ENCODE measurements at places on chromosomes 6 and 20.
A peak's percentile ranks its signal among the peaks of the same experiment; 100 is the strongest.

GRCh38 chr6:111757342-111757741, 115.9 kb downstream of the FYN start:
- no peak for DNase-seq

GRCh38 chr20:19624221-19624965, 133.7 kb upstream of the RIN2 start:
- no peak for DNase-seq

- DNase-seq = no peak
These were observed 88.9 kb upstream of the OGFRL1 start for GRCh38 chr6:71199736-71200135.

- DNase-seq = no peak
These were observed 7.4 kb downstream of the HLA-F start for GRCh38 chr6:29730575-29731126.

DNA sequence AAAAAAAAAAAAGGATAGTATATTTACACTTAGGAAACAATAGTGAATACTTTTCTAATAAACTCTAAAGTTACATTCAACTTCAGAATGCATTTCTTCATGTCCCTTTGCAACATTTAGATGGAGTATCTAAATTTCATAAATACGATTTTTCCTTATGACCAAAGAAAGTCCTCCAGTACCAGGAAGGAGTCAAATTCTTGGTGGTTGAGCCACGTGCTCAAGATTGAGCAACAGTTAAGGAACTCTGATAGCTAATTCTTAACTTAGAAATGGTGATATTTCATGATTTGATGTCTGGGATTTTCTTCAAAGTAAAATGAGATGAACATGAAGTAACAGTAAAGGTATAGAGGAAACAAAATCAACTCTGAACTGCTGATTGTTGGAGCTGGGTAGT, 92.7 kb downstream of the SASH1 start:
- DNase-seq = no peak

DNA sequence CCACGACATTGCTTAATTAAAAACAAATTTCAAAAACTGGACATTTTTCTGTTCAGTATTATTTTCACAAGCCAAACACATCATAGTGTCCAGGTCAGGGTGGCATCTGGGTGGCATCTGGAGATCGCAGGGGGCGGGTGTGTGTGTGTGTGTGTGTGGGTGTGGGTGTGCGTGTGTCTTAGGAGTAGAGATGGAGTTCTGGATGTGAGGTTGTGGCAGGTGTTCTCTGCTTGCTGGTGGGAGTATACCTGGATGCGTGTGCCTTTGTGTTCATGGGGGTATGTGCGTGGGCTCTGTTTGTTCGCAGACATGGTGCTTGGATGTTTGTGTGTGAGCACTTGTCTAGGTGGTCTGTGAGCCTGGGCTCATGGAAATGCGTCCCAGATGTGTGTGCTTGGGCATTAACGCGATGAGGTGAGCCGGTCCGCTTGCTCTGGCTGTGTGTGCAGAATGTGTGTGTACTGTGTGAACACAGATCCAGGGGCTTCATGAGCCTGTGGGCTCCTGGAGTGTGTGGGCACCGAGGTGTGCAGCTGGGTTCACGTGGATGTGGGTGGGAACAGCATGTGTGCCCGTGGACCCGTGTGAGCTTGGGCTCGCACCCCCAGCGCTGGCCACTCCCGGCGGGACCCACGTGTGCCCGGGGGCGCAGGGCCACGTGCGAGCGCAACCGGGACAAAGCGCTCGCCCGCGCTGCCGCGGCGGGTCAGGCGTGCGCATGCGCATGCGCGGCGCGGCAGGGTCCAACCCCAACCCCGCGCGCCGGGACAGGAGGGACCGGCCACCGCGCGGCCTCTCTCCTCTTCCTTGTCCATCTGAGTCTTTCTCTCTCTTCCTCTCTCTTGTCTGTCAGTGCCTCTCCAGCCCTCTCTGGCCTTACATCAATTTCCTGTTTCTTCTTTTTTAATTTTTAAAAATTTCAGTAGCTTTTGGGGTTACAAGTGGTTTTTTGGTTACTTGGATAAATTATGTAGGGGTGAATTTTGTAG, 60.4 kb downstream of the SRC start:
- DNase-seq = peak; percentile 55

DNA sequence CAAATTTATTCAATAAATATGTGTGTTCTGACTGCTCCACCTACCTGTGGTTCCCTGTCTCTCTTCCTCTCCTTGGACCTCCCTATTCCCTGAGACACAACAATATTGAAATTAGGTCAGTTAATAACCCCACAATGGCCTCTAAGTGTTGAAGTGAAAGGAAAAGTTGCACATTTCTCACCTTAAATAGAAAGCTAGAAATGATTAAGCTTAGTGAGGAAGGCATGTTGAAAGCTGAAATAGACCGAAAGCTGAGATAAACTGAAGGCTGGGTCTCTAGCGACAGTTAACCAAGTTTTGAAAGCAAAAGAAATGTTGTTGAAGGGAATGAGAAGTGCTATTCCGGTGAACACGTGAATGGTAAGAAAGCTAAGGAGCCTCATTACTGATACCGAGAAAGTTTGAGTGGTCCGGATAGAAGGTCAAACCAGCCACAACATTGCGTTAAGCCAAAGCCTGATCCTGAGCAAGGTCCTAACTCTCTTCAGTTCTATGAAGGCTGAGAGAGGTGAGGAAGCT, 34.1 kb downstream of the UST start:
- no peak for DNase-seq

DNA sequence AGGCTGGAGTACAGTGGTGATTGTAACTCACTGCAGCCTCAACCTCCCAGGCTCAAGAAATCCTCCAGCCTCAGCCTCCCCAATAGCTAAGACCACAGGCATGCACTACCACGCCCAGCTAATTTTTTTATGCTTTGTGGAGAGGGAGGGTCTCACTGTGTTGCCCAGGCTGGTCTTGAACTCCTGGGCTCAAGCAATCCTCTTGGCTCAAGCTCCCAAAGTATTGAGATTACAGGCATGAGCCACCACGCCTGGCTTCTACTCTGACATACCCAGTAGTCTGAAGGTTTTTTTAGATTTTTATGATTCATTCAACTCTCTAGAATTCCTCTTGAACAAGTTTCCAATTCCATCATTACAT, 1.3 kb upstream of the ARHGAP18 start:
- DNase-seq = no peak

DNA sequence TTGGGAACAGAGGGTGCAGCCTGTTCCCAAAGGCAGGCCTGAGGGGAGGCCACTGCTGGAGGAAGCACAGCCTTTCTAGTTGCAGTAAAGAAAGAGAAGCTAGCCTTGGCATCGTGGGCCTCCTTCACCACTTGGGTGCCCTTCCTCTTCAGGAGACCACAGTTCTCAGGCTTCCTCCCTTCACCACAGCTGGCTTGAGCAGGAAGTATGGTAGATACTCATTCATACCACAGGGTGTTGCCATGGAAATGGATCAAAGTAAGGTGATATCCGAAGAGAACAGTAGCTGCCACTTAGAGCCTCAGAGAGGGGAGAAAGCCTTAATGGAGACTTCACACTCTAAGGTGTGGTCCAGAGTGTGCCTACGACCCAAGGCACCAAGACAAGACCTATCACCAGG, 120.4 kb upstream of the RIPOR2 start:
- DNase-seq = peak; percentile 61

DNA sequence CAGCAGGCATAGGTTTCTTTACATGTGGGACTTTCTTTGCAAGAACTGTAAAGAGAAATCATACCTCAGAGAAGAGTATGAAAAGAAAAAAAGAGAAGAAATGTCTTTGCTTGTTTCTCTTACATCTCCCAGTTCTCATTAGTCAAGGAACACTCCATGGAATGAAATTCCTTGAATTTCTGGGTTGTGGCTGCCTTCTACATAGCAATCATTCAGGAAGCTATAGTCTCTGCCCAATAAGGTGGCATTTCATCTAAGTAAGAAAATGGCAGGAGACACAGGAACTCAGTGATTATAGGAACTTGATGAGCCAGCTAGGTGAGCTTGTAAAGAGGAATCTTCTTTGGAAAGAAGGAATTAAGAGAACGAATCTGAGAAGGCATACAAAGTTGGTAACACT, 197.0 kb upstream of the FKBP1C start:
- DNase-seq = no peak

GRCh38 chr6:88748141-88748540, 215.3 kb downstream of the RNGTT start:
- no peak for DNase-seq

GRCh38 chr20:58084566-58084965, 143.9 kb downstream of the ANKRD60 start:
- DNase-seq = no peak

- DNase-seq = no peak
These were observed 48.2 kb downstream of the STMND1 start for GRCh38 chr6:17150096-17150495.

GRCh38 chr6:132060591-132060990, 109.4 kb upstream of the CCN2 start:
- no peak for DNase-seq

GRCh38 chr6:106620931-106621672, 8.2 kb downstream of the RTN4IP1 start:
- DNase-seq = no peak

- DNase-seq = no peak
These were observed 10.8 kb upstream of the LATS1 start for GRCh38 chr6:149728499-149729234.

DNA sequence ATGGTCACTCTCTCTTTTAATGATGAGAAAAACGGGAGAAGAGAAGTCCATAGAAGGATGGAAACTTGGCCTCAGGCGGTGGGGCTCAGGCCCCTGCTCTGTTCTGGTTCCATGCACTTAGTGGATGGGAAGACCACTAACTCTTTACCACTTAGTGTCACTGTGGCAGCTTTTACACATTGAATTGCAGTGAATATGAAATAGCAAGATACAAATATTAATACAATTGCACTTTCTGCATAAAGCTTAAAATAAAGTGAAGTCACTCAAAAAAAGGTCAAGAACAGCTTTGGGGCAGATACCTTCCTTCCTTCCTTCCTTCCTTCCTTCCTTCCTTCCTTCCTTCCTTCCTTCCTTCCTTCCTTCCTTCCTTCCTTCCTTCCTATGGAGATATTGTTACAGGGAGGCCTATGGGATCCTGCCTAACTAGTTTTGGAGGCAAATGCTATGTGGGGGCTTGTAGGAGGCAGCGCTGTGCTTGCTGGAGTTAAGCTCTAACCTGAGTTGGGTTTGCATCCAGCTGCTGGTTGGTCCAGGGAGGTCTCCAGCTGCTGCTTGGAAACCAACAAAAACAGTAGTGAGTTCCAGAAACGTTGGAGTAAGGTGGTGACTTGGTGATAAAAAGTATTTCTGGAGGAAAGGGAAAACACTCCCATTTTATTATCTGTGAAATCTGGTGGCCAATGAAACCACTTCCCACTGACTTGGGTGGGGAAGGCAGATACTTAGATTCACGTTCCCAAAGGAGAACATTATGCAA, 62.3 kb upstream of the NKX2-2 start:
- DNase-seq = no peak

DNA sequence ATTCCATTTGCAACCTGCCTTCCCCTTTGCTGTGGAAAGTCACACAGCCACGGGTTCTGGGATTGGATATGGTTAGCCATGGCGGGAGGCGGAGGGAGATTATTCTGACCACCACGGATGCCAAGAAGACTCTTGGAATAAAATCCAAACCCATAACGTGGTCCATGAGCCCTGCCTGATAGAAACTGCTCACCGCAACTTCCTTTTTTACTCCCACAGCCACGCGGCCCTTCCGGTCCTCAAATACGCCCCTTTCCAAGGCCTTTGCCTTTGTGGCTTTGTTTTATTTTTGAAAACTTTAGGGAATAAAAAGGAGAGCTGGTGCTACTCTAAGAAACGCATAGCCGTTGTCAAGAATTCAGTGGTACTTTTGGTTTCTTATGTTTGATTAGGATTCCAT, 602.5 kb upstream of the CDH4 start:
- no peak for DNase-seq

- DNase-seq = no peak
These were observed 4.7 kb upstream of the SHLD1 start for GRCh38 chr20:5745416-5746030.

DNA sequence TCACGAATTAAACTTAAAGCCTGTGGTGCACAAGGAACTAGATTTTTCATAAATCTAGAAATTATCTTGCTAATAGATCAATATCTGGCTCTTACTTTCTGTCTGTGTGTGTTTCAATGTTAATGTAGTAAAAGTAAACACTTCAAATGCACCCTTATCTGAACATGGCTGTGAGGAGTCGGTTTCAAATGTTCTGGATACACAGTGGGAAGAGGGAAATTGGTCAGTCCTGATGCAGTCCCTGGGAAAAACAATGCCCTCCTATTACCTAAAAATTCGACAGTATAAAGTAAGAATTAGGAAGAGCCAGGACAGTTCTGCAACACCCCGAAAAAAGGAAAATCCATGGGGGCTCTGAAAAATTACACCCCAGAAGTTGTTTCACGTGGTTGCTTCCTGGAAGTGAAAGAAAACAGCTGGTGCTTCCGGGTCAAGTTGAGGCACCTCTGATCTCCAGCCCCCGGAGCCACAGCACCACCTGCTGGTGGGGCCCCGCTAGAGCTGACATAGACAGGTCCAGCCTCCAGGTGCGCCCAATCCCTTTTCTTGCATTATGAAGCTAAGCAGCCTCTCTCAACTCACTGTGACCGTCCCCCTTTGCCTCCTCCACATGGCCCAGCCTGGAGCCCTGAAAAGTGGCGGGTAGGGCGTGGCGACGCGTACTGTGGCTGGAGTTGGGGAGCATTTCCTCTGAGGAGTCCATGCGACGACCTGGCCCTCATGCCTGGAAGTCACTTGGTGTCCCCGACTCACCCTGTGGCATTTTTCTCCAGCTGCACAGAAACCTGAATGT, 8.3 kb downstream of the SEMG2 start:
- DNase-seq = peak; percentile 26

DNA sequence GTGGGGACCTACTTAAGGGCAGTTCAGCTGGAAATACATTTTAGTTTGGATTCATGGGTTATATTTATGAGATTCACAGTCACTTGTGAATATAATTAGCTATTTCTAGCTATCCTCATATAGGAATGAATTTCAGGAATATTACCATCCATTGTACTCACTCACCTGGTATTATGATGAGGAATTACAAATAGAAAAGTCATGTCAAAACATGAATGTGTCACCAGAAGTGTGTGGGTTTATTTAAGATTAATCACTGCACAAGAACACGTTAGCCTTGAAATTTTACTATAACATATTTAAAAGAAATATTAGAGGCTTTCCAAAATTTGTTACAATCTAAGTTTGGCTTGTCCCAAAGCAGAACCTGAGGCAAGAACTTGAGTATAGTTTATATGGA, 510.5 kb downstream of the PHF3 start:
- no peak for DNase-seq

DNA sequence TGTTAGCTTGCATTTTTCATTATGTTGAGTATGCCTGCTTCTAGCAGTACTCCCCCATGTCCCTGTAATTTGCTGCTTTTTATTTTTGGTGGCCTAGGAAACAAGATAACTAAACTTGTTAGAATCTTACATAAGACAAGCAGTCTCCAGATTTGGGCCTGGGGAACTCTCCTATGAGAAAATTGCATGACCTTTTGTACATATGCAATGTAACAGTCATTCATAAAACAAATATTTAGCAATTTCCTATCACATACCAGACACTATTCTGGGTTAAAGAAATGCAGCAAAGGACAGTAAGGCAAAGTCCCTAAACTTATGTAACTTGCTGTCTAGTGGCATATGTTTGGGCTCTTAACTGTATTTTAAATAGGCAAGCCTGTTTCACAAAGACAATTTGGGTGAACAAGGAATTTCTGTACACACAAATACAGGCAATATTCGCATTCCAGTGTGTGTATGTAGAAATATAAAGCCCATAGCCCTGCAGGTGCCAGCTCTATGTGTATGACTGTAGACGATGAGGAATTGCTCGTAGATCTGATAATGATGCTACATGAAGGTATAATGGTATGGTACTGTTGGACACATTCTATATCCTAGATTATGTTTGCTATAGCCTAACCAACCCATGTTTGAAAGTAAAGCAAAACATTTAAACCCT, 305.2 kb upstream of the CITED2 start:
- DNase-seq = no peak
